ENCODE measurements at places on chromosomes 6 and 20.

GRCh38 chr6:164897523-164898235, 411.7 kb downstream of the C6orf118 start:
- DNase-seq: no peak

DNA sequence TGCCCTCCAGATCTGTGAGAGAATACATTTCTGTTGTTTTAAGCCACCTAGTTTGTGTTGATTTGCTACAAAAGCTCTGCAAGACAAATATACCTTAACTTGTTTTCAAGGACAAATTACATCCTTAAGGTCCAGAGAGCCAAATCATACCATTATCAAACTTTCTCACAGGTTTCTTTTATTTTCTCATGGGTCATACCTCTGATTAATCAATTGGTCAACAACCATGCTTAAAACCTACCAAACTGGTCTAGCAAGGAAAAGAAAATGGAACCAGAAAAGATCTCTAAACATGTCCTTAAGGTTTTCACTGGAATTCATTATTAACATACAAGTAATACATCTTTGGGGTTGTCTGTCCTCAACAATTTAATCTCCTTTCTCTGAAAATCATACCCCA, 535.0 kb downstream of the CD83 start:
- no peak for DNase-seq

DNA sequence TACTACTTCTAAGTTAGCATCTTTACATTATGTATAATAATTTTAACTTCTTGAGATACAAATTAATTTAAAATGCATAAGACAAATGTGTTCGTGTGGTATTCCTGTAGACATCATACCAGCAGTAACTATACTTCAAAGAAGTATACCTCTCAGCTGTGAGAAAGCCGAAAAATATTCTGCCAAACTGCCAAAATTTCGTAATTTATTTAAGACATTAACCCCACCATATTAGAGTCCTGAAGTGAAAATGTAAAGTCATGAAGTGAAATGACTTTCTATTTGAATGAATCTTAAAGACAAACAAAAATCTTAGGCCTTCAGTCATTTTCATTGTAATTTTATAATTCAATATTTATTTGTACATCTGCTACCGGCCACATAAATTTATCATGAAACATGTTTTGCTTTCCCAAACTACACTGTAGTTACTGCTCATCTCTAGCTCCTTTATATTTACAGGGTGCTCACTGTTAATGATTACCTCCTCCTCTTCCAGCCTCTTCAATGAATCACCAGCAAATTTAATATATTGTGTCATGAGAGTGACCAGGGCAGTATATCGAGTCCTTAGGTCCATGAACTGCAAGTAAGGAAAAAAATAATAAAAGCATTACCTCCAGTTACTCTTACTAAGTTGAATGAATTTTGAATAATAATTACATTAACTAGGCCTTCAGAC, 18.5 kb downstream of the DST start:
- no peak for DNase-seq

- DNase-seq: no peak
Observed at GRCh38 chr6:63859528-63859927, 223.9 kb downstream of the PHF3 start.

- no peak for DNase-seq
Observed at GRCh38 chr6:33672808-33673207, 38.7 kb downstream of the UQCC2 start.

- DNase-seq: no peak
Observed at GRCh38 chr6:163726037-163726695, 311.6 kb downstream of the QKI start.

GRCh38 chr6:19394051-19394450, 443.1 kb upstream of the ID4 start:
- no peak for DNase-seq

DNA sequence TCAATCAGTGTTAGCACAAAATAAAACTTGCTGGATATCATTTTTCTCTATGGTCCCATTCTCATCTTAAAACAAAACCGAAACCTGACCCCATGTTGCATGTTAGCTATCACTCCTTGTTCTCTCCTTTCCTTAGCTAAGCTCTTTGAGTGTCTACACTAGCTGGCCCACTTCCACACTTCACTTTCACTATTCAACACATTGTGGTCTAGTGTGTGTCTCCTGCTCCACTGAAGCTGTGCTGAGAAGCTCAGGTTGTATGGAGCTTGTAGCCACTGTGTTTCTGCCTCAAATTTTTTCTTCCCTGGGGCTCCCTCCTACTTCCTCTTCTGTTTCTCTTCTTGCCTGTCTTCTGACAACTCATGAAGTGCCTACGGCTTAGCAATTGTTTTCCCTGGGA, 223.0 kb downstream of the NKAIN2 start:
- no peak for DNase-seq

- DNase-seq: peak; percentile 70
Observed at GRCh38 chr6:113587078-113587699, 270.0 kb upstream of the MARCKS start.

GRCh38 chr6:80550281-80550680, 443.8 kb downstream of the BCKDHB start:
- no peak for DNase-seq

GRCh38 chr20:46035253-46035652, 6.2 kb downstream of the SLC12A5 start:
- DNase-seq: no peak

GRCh38 chr6:11798538-11798937, 19.9 kb upstream of the ADTRP start:
- no peak for DNase-seq

DNA sequence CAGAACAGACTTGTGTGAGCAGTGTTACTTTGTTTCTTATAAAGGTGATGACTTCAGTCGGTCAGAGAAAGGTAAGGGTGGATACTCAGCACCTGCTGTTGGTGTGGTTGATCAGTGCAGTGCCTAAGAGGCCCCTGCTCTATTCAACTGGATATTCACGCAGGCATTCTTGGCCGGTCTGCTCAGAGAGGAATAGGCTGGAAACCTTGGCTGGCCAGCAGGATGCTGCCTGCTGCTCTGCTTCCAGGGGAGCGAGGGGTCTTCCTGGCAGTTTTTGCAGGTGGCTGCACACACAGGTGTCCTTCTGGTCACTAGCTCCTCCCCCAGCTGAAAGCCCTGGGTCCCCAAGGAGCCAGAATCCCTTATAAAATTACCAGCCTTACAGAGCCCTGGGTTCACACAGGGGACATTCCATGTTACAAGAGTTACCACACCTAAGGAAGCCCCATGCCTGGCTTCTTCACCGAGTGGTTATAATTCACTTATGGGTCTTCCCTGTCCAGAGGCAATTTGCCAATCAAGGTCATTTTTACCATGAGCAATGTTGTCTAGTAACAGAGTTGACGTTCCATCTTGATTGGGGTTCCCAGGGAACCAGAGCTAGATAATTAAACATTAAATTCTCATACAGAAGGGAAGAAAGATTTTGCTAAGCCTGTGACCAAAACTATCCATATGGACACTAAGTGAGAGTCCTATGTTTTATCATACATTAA, 16.4 kb downstream of the SYNJ2 start:
- no peak for DNase-seq

DNA sequence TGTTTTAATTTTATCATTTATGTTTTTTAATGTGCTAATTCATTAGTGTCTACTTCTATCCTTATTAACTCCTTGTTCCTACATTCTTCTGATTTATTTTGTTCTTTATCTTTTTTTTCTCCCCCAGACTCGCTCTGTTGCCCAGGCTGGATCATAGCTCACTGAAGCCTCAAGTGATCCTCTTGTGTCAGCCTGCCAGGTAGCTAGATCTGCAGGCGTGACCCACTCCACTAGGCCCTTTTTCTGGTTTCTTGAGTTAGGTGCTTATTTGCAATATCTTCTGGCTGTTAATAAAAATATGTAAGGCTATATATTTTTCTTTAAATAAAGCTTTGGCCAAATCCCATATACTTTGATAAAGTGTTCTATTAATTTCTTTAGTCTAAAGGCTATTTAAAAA, 2.8 kb downstream of the TAF11 start:
- no peak for DNase-seq

GRCh38 chr6:15400572-15401004, 154.7 kb downstream of the JARID2 start:
- peak; percentile 72 for DNase-seq

DNA sequence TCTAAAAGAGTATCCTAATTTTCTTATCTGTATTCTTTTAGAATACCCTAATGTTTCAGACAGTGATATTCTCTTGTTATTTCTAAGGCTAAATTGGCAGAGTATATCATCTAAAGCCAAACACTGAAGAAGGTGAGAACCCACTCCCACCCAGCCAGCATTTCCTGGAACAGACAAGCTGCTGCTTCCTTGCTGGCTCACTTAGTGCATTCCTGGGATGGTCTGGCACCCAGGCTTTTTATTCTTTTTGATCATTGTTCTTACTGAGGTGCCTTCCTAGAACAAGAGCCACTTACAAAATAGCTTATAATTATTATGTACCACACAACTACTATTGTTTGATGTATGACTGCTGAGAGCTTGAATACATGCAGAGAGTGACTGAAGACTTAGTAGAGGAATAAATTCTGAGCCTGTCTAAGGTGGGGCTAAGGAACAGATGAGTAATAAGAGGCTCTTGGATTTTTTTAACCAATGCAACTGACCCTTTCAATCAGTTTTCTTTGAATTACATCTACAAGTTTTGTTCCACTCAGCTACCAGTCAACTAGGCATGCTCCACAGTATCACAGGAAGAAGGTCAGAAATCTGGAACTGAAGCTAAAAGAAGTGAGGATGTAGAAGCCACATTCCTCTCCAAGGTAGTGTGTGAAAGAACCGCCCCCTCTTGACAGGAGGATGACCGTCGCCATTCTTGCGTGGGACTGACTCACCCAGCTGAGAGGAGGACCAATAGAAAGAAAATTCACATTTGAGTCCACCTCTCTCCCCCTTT, 30.1 kb downstream of the PRPH2 start:
- no peak for DNase-seq

DNA sequence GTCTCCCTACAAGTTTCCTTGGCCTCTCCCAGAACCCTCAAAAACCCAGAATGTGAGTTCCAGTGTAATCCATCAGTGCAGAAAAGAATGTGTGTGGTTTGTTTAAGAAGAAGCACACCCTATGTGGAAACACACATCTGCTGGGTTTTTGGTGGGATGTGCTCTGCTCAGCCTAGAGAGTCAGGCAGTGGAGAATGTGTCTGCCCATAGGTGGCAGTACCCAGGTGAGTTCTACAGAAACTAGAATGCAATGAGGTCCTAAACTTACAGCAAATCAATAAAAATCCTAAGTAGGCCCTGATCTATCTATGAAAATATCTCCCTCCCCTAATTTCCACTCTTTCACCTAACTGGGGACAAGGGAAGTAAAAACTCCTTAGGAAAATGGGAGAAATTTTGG, 437.3 kb downstream of the DHX35 start:
- DNase-seq: no peak

DNA sequence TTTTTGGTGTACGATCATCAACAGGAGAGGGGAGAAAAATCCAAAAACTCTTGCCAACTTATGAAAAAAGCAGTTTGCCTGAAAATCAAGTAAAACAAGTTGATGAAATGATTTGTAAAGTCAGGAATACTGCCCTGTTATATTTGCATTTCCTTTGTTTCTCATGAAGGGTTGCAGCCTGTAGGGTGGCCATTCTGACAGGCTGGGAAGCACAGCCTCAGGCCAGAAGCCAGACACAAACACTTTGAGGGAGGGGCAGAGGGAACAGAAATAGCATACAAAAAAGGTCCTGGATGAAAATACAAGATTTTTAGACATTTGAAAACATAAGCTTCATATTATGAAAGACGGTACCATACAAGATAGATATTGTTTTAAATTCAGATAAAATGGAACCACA, 109.8 kb downstream of the DTNBP1 start:
- no peak for DNase-seq

GRCh38 chr20:32909451-32909850, 50.7 kb downstream of the EFCAB8 start:
- no peak for DNase-seq

DNA sequence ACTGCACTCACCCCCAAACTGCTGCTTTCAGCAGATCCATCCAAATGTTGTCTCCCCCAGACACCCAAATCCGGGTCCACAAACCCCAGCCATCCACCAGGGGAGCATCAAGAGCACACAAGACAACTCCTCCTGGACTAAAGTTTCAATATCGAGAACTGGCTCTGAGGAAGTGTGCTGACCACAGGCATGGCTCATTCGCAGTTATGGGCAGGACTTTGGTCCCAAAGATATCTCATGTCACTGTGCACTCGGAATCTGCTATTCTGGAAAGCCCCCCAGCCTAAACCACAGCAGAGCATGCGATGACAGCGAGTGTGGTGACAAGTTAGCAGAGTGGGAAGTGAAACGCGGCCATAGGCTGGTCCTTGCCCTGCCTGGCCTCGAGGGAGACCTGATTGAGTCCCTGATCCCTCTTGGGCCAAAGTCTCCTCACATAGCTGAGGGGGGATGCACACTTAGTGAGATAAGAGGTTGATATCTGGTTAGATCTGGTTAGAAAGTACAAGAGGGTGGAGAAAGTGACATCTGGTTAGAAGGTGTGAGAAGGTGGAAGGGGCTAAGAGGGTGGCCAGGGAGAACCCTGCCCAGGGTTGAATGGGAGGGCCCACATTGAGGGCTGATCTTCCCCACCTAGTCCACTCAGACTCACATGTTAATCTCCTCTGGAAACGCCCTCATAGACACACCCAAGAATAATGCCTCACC, 149.7 kb downstream of the MRPL14 start:
- no peak for DNase-seq

DNA sequence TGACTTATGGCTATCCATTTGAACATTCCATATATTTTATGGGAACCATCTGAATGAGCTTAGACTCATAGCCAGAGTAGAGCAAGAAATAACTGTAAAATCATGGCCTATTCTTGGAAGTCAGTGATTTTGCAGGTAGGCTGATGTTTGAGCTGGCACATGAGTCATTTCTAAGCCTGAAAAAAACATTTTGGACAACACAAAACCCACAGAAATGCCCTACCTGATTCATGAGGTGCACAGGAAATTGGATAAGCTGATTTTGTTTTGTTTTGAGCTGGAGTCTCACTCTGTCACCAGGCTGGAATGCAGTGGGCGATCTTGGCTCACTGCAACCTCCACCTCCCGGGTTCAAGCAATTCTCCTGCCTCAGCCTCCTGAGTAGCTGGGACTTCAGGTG, 443.0 kb downstream of the PKHD1 start:
- no peak for DNase-seq

DNA sequence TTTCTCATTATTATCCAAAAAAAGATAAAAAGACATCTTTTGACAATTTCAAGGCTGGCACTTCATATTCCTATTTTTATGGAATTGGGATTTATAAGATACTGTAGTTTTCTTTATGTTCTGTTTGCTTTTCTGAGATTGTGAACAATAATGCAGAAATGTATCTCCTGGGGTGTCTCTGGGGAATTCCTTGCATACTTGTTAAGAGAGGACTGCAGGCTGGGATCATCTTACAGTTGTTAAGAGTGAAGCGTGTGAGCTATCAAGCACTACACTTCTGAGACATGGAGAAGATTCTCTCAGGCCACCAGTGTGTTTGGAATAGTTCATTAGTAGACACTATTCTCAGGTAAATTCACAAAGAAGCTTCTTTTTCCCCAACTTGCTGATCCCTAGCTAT, 963.3 kb upstream of the GJE1 start:
- DNase-seq: no peak

- DNase-seq: no peak
Observed at GRCh38 chr20:19161336-19161735, 51.1 kb upstream of the SLC24A3 start.

- peak; percentile 65 for DNase-seq
Observed at GRCh38 chr6:111614833-111615582, 9.3 kb upstream of the TRAF3IP2 start.

GRCh38 chr6:83113258-83113657, 45.8 kb downstream of the DOP1A start:
- no peak for DNase-seq

GRCh38 chr6:11760015-11760473, 18.6 kb downstream of the ADTRP start:
- DNase-seq: no peak
